NCI-H446 (cell line): ENCODE measurements at places on chromosomes 2 and 18.

DNA sequence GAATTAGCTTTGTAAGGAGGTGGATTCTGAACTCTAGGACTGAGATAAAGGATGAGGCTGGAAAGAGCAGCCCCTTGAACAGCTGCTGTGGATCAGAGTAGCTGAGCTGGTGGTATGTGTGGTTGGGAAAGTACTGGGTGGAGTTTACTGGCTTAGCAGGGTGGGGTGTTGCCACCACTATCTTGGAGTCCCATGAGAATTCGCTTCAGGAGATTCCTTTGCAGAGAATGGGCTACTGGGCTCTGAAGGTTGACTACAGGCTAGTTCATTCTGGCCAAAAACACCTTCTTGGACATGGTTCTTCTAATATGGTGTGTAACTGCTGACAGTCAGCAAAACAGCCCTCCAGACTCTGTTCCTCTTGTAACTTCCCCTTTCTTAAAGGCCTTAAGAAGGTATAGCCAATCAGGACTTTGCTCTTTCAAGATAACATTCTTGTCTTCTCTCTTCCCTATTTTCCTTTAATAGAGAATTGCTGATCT lies 52.7 kb downstream of the TET3 start:
- no peak for DNase-seq

GRCh38 chr2:54557601-54558187 lies 101.6 kb downstream of the SPTBN1 start:
- DNase-seq = no peak

GRCh38 chr2:62045017-62045543 lies 139.6 kb downstream of the COMMD1 start:
- DNase-seq = no peak

GRCh38 chr2:85137156-85137555 lies 4.0 kb downstream of the TCF7L1 start:
- no peak for DNase-seq

- DNase-seq = no peak
These were observed 142.0 kb downstream of the TMEM18 start for GRCh38 chr2:535222-535621.

- DNase-seq = no peak
These were observed 95.3 kb downstream of the TMEM247 start for GRCh38 chr2:46574457-46575355.

DNA sequence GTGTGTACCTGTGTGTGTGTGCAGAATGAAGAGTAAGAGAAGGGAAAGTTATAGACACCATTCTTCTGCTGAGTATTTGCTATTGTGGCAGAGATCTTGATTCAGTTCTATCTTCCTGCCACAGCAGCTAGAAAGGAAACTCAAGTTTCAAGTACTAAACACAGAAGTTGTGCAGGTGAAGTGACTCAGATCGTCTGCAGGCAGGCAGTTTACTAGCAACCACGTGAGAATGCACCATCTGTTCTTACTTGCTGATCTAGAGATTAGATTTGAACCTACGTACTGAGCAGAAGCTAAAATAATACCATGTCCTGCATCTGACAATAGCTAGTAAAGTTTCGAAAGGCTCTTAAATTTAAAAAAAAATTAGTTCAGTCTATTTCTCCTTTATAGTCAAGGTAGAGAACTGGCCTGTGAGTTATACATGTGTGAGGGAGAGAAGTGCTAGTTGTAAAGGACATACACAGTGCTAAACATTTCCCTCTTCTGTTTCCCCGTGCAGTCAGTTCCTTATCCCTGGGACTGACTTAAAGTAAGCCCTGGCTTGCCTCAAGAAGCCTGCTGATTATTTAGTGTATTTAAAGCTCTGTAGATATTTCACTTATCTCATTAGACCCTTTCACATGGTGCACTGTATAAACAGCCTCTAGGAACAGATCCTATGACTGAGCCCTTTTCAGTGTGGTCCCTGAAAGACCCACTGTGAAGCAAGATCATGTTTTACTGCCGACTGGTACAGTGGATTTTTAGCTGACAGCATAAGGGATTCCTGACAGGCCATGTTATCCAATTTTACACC lies 45.0 kb downstream of the SLC38A11 start:
- DNase-seq = peak; percentile 32

DNA sequence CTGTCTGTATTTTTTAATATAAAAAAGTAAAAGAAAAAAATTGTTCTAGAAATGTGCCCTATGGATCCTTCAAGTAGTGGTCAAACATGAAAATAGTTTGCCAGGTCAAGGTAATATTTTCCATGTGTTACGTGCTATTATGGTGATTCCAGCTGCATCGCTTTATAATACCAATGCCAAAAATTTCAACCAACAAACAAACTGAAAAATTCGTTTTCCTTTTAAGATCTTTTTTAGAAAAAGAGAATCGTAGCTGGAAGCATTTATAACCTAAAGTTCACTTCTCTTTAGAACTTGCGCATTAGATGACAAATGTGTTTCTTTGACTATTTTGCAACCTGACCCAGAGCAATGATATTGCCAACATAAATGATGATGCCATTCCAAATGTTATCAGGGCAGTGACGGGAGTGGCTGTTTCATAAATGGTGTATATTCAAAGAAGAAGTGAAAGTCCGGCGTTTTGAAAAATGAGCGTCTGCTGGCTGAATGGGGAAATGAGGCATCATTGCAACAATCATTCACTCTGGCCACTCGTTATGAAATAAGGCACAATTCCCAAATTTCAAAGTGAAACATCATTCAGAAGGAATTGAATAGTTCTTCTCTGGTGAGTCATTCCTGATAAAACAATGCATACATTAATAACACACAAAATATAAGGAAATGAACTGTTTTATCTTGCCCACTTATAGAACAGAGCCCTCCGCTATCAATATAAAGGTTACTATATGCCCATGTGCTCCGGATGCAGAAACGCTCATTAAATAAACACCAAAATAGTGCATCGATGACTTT lies 297.4 kb downstream of the TGIF1 start:
- DNase-seq = no peak

- no peak for DNase-seq
These were observed 104.6 kb upstream of the TEX51 start for GRCh38 chr2:126793885-126794613.

DNA sequence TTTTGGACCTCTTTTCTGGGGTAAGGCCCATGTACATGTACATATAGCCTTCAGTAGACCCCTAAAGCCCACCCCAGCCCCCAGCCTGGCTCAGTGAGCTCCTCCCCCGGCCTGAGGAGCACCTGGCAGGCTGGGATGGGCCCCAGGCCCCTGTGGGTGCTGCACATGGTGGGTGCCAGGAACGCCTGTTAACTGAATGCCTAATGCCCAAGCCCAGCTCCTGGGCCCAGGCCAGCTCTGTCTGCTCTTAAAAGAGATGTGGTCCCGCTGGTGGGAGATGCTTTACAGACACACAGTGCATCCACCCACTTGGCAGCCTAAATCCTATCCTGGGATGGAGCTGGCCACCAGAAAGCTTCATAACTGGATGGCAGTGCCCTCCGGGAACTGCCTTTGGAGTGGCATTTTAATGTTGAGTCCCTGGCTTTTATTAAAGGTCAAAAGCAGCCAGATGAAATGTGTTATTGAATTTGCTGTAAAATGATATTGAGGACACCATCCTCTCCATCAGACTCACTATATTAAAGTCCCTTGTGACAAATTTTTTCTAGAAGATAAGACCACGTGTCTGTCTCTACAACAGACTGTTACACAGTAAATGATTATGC lies 7.7 kb upstream of the OXER1 start:
- no peak for DNase-seq

DNA sequence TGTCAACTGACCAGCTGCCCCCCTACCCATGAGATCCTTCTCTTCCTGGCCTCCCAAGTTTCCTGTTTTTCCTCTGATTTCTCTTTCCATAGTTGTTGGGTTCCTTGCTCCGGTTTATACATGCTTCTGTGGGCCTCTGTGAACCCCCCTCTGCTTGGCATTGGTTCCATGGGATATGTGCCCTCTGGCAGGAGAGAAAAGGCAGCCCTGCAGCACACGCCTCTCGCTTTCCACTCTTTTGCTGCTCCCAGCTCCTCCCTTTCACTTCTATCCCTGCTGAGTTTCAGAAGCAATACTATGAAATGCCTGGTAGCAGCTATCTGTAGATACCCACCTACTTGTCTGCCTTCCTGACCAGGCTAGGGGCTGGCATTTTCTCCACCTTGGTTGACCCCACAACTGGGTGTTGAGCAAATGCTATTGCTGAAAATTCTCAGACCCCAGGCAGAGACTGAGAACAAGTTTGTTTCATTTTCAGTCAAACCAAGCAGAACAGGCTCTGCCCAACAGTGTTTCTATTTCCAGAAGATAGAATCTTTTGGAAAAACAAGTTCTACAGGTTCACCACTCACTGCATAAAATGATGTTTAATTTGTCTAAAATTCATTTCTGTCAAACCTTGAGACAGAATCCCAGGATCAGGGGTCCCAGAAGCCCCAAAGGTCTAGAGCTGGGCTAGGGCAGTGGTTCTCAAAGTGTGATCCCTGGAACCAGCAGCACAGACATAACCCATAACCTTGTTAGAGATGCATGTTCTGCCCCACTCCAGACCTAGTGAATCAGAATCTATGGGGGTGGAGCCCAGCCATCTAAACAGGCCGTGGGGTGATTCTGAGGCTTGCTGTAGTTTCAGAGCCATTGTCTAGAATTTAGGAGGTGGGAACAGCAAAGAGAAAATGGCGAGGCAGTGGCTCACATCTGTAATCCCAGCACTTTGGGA lies 13.4 kb downstream of the CAPG start:
- no peak for DNase-seq

- DNase-seq = peak; percentile 15
These were observed 8.5 kb downstream of the PDK1 start for GRCh38 chr2:172564376-172564775.

GRCh38 chr18:56112984-56113383 lies 525.0 kb upstream of the TCF4 start:
- DNase-seq = no peak

DNA sequence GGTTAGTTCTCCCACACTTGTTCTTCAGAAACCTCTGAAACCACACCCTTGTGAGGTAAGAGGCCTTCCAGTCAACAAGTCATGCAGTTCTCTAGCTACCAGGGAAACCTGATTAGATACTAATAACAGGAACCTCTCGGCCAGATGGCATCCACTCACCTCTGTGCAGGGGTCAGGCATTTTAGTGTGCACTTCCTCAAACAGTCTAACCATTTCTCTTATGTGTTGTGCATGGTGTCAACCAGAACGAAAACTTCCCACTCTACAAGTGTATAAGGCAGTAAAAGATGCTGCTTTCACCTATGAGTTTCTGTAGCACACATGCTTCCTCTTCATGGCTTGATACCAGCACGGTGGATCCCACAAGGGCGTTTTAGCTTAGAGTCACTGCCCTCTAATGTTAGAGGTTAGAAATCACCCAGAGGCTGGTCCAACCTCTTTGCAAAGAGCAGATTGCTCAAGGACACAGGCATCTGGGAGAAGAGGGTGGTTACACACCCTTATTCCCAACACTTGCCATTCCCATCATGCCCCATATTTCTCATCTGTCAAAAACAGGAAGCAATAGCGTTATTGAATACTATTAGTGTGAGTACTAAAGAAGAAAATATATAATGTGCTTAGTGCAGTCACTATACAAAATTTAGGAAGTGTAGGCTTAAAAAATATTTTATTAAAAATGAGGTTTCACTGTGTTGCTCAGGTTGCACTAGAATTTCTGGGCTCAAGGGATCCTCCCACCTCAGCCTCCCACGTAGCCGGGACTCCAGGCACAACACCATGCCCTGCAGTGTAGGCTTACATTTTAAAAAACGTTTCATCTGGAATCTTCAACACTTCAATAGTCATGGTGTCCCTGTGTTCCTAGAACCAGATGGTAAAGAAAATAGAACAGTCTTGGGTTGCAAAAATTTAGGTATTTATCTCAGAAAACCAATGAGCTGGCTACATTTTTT lies 34.5 kb upstream of the RAB31 start:
- DNase-seq = peak; percentile 25

DNA sequence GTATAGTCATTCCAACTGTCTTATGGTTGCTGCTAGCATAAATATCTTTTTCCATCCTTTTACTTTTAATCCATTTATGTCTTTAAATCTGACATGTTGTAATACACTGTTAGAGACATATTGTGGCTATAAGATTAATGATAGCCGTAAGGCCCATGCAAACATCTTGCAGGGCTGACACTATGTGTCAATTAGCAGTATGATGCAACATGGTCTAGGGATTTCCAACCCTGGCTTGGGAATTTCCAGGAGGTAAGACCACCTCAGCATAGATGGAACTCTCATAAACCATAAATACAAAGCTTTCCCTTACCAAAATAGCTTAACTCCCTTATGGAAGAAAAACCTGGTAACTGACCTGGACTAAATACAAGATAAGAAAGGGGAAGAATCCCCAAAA lies 16.5 kb downstream of the SCLY start:
- no peak for DNase-seq

DNA sequence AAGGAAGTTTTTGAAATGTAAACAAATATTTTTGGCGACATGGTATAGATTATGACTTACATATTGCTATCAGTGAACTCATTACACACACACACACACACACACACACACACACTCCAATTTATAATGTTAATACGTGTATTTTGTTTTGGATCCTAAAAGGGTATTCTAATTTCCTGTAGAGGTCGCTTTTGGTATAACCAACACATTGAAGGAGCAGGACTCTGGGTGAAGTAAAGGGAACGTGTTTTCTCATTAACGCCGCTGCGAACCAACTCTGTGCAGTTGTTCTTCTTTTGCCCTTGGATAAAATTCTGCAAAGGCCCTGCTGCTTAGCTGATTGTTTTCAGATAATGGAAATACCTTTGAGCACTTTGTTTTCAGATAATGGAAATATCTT lies 190.4 kb downstream of the PMAIP1 start:
- DNase-seq = no peak

- no peak for DNase-seq
These were observed 143.4 kb upstream of the SMAD7 start for GRCh38 chr18:49094136-49094535.

DNA sequence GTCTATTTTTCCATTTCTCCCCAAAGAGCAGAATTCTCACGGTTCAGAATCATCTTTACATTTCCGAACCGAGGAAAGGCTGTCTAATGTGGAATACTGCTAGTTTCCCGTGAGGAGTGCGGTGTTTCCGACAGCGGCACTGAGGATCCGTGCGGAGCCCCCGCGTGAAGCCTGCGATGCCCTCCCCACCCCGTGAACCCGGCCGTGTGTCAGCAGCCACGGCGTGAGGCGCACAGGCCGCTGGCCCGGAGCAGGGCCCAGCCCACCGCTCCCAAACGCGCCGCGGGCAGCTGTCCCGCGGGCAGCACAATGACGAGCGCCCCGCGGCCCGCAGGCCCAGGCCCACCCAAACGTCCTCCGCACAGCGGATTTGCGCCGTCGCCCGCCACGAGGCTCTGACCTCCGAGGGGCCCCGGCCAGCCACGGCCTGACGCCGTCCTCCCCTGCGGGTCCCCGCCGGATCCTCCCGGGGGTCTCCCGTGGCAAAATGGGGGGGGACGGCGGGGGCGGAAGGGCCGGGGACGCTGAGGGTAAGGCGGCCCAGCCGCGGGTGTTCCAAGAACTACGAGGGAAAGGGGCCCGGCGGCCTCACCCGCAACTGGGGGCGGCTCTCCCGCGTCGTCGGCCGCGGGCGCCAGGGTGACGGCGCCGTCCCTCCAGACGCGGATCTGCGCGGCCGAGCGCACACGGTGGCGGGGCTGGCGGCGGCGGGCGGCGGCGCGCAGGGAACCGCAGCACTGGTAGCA lies 796 bp downstream of the SPIRE1 start:
- peak; percentile 47 for DNase-seq

- no peak for DNase-seq
These were observed 291.9 kb upstream of the TRIB2 start for GRCh38 chr2:12424809-12425208.

GRCh38 chr18:24227977-24228666 lies 89.3 kb downstream of the CABYR start:
- DNase-seq = no peak
